ENCODE measurements at places on chromosomes 11 and 22. TPM values are rescaled to one million over a fixed set of nuclear protein-coding genes. Genes with fewer than 3 reads are reported as not detected.

Gene TRPM5
- not detected for total RNA-seq

Gene JAML
- total RNA-seq, result not detected

Gene SYT12
- 2.6 TPM for total RNA-seq

Gene UCP3
- total RNA-seq, result 0.65 TPM

Gene OR2AG1
- total RNA-seq, result not detected

Gene SYCE3
- not detected for total RNA-seq

Gene CATSPERZ
- total RNA-seq, result not detected

Gene SPTBN2
- total RNA-seq, result 4.6 TPM

Gene TLCD5
- 8.6 TPM for total RNA-seq

Gene GLYATL1B
- not detected for total RNA-seq

Gene ADM2
- 3.5 TPM for total RNA-seq

Gene PDE3B
- total RNA-seq, result 2.8 TPM

Gene KDELR3
- 166 TPM for total RNA-seq

Gene FAM168A
- 43.2 TPM for total RNA-seq

Gene APOL6
- 9.4 TPM for total RNA-seq

Gene CNTN5
- 1.1 TPM for total RNA-seq

Gene OR52E1
- total RNA-seq, result not detected

Gene PRDM11
- 9.1 TPM for total RNA-seq

Gene SMCO4
- total RNA-seq, result 9.1 TPM

Gene OR52I1
- total RNA-seq, result not detected

Gene KLHL35
- 4.6 TPM for total RNA-seq

Gene PATE2
- 0.20 TPM for total RNA-seq

Gene INS
- not detected for total RNA-seq

Gene SPON1
- total RNA-seq, result 30.5 TPM

Gene LRRN4CL
- 4.9 TPM for total RNA-seq

Gene ACRV1
- total RNA-seq, result not detected

Gene DRAP1
- total RNA-seq, result 126 TPM

Gene GDPD4
- total RNA-seq, result not detected

Gene ZMAT5
- total RNA-seq, result 13.3 TPM

Gene C11orf16
- total RNA-seq, result not detected

Gene TMA7B
- total RNA-seq, result not detected

Gene GAL3ST3
- total RNA-seq, result 0.13 TPM

Measured in smooth muscle cell of the pulmonary artery (primary cell).